ENCODE measurements at places on chromosomes 4 and X.

GRCh38 chr4:89570931-89571330 is 263.3 kb upstream of the GPRIN3 start:
- no peak for DNase-seq

DNA sequence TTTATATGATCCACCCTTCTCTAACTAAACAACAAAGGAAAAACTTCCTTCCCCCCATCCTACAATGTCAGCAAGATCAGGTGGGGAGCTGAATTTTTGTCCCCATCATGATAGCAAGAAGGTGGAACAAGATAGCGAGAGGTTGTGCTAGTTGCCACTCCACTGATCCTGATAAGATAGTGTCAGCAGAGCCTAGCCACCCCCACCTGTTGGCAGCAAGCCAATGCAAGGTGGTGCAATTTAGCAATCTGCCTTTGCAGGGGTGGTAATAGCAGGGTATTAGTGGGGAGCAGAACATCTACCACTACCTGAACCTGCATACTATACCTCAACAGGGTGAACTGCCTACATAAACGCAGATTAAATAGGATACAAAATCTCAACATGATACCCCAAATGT is 80.2 kb upstream of the MAMLD1 start:
- DNase-seq, result no peak

- no peak for DNase-seq
Measured at GRCh38 chrX:71095033-71095432, 618 bp upstream of the FOXO4 start.

DNA sequence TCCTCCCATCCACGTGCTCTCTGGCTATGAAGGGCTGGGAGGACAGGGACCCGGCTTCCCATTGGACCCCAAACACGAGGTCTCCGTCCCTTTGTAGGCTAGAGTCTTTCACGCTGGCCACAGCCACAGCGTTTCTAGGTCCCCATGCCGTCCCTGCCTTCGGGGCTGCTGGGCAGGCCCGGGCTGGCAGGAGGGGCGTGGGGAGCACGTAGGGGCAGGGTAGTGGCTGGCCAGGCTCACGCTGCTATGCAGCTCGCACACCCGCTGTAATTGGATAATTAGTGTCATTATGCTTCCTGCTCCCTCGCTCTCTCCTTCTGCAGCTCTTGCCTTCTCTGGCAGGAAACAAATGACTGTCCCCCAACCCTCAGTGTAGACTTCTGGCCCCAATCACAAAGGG is 9.8 kb downstream of the ATP2B3 start:
- no peak for DNase-seq

DNA sequence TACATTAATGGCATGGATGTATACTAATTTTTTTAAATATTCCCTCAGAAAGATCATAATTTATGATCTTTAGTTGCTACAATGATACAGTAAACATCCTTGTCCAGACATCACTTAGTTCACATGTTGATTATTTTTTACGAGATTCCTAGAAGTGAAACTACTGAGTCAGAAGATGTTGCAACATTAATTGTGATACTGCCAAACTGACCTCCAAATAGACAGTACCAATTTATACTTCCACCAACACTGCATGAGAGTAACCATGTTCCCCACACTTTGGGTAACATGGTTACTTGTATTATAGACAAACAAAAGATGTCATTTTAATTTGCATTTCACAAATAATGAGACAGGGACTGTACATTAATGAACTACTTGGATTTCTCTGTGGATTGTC is 19.6 kb downstream of the RCHY1 start:
- DNase-seq, result no peak

DNA sequence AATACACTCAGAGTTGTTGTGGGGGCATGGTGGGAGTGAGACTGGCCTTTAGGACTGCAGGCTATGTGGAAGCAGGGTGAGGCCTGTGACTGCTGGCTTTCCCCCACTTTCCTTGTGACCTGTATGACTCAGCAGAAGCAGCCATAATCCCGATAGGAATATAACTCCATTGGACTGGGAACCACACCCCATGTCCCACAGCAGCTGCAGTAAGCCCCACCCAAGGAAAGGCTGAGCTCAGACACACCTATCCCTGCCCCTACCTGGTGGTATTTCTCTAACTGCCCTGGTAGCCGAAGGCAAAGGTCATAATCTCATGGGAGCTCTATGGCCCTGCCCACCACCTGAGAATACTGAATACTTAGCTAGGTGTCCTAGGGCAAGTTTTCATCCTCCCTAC is 169.3 kb downstream of the GC start:
- DNase-seq, result no peak

DNA sequence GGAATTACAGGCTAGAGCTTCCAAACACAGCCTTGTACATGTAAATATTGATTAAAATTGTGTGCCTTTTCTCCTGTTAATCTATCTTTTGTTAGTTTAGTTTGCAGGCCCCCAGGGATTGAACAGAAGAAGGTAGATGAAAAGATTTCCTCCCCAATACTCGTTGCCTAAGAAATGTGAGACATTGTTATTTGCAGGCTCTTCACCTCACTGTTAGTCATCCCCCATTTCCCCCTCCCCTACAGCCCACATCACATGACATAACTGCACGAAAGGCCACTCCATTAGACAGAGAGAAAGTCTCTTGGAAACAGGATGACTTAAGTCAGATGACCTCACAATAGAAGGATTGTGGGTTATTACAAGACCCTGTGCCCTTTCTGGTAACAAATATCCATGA is 13.3 kb upstream of the MID1 start:
- DNase-seq, result no peak

DNA sequence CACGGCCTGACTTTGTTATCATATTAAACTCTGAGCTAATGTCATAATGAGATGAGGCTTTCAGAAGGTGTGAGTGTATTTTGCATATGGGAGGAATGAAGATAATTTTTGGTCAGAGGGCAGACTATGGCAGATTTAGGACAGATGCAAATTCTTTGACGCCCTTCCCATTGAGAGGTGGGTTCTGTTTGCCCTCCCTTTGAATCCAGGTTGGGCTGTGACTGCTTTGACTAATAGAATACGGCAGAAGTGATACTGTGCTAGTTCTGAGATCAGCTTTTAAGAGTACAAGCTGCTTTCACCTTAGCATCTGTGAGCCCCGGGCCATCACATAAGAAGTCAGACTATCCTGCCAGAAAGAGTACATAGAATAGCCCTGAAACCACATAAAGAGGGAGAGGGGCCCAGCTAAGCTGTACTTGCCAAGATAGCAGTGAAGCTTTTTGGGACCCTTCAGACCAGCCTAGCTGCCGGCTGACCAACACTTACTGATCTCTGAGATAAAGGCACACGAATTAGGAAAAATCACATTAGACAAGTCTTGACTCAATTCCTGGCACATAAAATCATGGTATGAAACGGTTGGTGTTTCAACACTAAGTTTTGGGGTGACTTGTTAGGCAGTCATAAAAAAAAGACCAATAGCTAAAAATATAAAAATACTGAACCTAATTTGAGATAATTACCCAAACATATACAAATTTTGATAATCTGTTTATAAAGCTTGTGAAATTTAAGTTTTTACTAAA is 166.7 kb upstream of the SH3RF1 start:
- DNase-seq, result no peak

DNA sequence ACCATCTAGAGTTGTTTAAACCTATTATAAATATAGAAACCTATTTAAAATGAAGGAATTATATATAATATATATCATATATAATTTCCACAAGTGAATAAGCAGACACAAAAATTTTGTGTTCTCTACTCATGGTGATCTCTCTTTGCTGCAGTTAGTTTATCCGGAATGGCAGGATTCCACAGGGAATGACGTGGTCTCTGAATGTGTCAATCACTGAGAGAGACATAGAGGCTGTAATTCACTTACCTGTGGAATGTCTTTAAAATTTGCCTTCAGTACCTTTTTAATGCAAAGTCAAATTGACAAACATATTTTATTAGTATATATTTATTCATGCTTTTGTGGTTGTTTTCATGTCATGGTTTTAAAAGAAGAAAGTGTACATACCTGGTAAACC is 669.3 kb downstream of the NLGN4X start:
- no peak for DNase-seq

DNA sequence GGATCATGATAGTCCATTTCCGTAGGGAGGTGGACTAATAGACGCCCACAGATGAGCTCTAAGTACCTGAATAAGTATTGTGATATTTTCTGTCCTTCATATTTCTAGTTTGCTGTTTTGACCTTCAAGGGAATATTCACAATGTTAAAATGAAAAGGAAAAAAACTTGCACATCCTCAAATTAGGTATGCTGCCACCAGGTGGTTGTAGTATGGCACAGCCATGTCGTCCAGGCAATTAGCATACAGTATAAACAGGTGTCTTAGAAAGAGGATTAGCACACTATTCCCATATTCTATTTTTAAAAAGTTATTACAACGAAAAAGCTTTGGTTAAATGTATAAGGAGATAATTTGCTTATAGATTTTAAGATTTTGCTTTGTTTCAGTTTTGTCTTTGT is 802.0 kb downstream of the RPA4 start:
- DNase-seq, result no peak

GRCh38 chr4:83783215-83783614 is 247.3 kb downstream of the GPAT3 start:
- DNase-seq, result no peak

DNA sequence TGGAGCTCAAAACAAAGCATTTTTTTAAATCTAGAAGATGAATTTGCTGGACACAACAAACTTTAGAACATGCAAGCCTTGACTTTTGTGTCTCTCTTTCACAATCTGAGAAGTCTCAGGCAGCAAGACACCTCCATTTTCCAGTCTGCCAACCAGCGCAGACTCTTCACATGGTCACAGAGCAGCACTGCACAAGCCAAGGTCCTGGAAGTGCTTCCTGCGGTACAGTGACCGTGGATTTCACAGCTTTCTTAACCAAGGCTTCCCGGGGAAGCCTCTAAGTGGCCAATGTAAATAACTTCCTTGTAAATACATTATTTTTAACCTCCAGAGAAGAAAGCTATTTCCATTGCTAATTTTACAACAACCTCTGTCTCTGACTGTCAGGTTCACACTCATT is 31.2 kb downstream of the ZNF827 start:
- no peak for DNase-seq

GRCh38 chr4:134695433-134695832 is 493.8 kb upstream of the PABPC4L start:
- DNase-seq, result no peak

- DNase-seq, result no peak
Measured at GRCh38 chr4:25215511-25215910, 18.3 kb upstream of the PI4K2B start.

DNA sequence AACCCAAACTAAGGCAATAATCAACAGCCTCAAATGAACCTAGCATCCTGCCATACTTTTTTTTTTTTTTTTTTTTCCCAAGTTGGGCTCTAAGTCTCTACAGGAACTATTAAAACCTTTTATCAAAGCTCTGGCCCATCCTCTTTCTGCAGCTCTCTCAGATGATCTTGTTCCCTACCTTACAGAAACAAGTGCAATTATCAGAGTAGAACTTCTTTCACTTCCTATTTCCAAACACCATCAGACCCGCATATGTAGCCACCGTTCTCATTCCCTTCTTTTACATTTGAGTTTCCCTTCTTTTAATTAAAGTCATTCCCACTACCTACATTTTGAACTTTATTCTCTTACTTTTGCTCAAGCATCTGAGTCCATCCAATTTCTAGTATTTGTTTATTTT is 690.6 kb downstream of the DMD start:
- no peak for DNase-seq

DNA sequence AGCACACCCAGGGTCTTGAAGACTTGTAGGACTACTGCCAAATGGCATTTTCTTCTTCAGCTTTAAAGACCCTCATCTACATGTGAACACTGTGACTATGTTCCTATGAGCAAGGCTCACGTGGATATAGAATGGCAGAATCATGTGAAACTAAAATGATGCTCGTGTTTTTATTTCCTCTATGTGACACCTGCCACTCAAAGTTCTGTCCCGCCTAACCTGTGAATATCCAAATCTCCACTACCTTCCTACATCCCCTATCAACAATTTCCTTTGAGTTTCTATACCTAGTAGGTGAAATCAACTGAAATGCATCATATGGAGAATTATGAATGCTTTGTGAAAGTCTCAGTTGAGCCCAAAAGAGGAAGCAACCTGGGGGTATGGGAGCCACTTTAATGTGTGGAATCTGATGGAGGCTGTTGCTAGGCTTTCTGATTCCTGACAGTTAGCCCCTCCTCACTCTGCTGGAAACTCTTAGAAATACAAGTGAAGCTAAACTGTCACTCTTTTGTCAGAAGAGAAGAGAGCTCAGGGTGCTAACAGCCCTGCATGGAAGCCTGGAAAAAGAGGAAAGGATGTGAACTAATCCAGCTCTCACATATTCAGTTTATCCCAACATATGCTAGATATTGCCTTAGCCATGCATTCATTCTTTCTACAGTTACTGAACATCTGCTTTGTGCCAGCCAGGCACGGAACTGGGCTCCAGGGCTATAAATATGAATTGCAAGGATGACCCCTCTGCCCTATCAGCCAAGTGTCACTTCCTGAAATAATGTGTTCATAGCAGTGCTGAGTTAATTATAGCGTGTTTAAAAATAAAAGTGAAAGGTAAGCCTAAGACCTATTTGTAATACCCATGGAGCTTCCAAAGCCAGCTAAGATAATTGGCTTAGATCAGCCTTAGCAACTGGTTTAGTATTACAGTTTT is 11.0 kb downstream of the LHFPL1 start:
- no peak for DNase-seq

DNA sequence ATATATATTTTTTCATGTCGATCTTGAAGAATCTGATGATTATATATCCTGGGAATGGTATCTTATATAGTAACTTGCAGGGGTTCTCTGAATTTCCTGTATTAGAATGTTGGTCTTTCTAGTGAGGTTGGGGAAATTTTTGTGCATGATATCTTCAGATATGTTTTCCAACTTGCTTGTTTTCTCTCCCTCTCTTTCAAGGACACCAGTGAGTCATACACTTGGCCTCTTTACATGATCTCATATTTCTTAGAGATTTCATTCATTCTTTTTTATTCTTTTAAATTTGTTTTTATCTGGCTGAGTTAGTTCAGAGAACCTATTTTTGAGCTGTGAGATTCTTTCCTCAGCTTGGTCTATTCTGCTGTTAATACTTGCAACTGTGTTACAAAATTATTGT is 27.2 kb upstream of the C4orf17 start:
- DNase-seq, result no peak

DNA sequence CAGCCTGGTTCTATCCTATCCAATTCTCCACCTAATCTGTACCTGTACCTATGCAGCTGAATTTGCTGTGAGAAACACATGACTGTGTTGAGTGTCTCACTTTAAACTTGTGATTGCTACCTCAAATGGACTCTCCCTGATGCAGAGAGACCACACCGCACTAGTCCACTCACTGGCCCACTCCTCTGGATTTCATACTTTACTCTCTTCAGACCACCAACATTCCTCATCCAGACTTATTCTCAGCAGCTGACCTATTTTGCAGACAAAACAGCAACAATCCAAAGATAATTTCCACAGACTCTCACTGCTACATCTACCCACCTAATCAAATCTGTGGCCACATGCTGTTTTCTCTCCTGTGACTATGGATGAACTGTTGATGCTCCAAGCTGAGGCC is 45.2 kb downstream of the ACSL4 start:
- DNase-seq, result no peak

GRCh38 chr4:153060196-153060595 is 124.1 kb downstream of the FHDC1 start:
- no peak for DNase-seq

GRCh38 chr4:78604988-78605387 is 53.4 kb downstream of the ANXA3 start:
- no peak for DNase-seq

Measured in CD8-positive, alpha-beta memory T cell (primary cell).